Activated CD4-positive, alpha-beta T cell treated with anti-CD3 and anti-CD28 coated beads for 36 hours (primary cell): ENCODE measurements at places on chromosomes 3 and 15. TPM values are rescaled to one million over a fixed set of nuclear protein-coding genes. Genes with fewer than 3 reads are reported as not detected.

DNA sequence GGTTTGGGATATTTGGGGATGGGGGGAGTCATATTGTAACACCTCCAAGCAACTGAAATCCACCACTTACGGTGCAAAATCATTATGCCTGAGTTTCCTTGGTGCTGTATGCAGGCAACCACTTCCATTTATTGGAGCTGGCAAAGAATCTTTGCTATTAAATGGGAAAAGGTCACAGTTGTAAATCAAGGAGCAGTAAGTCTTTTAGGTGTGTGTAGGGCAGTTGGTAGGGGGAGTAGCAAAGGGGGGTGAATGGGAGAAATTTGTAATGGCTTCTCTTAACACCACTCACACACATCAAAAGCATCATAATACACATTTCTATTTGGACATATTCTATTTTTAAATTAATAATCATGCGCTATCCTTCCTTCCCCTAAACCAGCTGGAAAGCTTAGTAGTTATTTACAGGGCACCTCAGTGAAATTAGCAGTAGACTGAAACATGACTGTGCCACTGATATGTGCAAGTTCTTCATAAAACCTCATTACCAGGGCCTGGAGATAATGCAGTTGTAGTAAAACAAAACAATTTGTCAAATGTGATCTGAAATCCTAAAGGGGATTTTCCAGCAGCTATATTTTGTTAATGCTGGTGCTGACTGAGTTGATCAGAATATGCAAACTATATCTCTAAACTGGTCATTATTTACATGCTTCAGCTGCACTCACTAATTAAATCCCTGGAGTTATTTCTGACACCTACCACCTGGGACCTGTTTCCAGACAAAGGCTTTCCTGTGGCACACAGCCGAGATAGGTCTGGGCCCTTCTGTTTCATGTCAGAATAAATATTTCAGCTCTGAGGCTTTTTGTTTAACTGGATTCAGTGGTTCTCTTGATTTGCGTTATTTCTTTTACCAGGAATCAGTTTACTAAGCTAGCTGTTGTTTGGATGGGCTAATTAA lies 90.1 kb downstream of the B3GALNT1 start:
- no peak for DNase-seq

GRCh38 chr15:31396881-31397560 lies 70.4 kb downstream of the KLF13 start:
- no peak for DNase-seq

DNA sequence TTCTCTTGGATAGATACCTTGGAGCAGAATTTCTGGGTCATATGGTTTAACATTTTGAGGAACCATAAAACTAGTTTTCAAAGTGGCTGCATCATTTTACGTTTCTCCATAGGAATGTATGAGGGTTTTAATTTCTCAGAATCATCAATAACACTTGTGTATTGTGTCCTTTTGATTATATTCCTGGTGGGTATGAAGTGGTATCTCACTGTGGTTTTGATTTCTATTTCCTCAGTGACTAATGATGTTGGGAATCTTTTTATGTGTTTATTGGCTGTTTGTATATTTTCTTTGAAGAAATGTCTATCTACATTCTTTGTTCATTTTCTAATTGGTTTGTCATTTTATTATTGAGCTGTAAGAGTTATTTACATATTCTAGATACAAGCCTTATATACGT lies 28.8 kb downstream of the CDIN1 start:
- no peak for DNase-seq

- no peak for DNase-seq
These were observed 304.6 kb downstream of the NAALADL2 start for GRCh38 chr3:175163686-175164085.

GRCh38 chr3:140708815-140709214 lies 31.0 kb downstream of the TRIM42 start:
- no peak for DNase-seq

GRCh38 chr3:150062492-150062891 lies 91.8 kb upstream of the PFN2 start:
- no peak for DNase-seq

DNA sequence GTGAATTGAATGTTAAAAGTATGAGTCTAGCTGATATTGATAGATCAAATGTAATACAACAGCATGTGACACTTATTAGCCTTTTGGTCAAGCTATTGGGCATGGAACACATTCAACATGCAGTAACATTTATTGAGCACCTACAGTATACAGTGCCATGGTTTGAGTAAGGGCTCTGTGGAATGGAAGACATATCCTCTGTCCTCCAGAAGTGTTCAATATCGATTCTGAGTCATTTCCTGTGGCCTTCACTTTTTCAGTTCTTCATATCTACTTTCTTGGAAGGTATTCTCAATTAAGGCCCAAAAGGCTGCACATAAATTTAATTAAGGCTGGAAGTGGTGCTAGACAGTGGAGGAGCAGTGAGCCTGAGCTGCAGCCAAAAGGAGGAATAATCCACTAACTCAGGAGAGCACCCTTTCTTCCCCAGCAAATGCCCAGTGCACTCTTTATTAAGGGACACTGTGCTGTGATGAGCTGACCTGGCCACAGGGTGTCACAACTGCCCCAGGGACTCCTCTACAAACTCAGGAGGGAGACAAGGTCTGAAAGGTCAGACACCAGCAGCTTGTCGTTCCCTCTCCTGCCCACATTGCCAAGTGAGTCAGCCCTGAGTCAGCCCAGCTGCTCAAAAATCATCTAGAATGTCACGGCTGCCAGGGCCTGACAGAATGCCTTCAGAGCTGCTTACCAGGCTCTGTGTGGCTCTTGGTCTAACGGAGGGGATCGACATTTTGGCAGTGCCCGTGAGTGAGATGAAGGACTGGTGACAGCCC lies 544.8 kb downstream of the AGBL1 start:
- peak; percentile 90 for DNase-seq

DNA sequence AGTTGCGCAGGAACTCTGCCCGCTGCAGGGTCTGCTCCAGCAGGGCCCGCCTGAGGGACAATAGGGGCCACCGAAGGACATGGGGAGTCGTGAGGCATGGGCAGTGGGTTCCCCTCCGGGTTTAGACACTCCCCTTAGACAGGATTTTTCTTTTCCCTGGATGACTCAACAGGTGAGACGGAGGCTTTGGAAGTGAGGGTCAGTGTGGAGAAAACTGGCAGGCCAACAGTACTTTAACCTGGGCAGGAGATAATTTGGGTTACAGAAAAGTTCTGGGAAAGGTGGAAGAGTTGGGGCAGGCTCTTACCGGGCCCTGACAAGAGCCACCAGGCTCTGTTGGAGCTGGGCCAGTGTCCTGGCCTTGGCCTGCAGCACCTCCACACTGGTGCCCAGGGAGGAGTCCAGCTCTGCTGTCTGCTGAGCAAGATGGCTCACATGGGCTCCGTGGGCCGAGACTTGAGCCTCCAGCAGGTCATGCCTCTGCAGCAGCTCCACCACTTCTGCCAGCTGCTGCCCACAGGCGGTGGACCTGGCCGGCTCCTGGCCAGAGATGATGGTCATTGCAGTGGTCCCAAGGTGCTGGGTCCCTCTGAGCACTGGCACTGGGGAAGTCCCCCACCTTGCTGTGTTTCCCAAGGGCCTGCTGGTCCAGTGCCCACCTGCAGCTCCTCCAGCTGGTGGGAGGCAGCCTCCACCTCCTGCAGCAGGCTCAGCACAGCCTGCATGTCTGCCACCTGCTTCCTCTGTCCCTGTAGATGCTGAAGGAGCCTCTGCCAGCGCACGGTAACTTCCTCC lies 11.0 kb downstream of the SPTBN5 start:
- DNase-seq, result no peak

DNA sequence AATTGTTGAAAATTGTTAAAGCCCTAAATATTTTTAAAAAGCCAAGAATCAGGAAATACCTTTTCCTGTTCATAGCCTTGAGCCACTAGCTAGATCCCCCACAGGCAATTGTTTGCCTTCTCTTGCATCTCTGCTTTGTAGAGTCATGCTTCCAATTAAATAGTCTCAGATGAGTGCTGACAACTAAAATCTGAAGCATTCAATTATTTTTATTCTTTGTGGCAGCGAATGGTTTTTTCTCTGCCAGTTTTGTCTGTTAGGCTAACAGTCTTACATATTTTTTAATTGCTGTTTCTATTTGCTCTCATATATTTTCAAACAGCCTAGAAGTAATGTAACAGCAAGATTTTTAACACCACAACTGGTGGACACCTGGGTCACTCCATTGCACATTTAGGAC lies 277.1 kb upstream of the GBE1 start:
- no peak for DNase-seq

DNA sequence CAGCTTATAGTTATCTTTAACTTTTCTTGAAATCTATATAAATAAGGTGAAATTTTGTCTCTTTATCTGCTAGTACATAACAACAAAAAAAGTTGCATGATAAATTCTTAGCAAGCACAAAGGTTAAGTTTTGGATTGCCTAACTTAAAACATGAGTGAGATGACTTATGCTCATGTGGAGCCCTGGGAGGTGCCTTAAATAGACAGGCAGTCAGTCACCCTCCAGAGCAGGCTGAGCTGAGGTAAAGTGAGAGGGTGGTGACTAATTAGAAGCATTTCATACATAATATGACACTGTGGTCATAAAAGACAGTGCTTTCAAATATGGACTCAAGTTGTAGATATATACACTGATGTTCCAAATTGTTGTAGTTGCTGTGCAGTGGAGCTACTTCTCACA lies 14.6 kb upstream of the MME start:
- DNase-seq, result peak; percentile 20

DNA sequence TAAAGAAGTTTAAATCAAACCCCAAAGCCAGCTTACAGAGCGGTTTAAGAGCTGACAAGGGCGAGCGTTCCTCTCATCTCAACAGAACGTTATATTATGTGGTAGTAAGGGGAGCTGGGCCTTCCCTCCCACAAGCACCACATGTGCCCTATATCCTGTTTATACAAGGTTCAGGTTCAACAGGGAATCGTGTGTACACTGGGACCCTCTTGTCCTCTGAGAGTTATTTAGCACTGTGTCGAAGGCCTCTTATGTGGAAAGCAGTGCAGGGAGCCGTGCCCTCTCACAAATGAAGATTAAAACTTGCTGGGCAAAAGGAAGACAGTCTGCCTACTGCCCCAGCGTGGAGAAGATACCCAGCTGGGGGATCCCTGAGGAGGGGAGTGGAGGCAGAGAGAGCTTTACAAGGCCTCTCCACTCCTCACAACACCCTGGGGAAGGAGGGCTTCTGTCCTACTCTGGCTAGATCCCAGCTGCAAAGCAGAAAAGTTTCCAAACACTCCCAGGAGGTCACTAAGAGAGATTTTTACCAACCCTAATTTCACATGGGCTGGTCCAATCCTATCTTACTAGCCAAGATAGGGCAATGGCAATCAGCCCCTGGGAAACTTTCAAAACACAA lies 2.9 kb downstream of the TLE3 start:
- DNase-seq, result no peak

DNA sequence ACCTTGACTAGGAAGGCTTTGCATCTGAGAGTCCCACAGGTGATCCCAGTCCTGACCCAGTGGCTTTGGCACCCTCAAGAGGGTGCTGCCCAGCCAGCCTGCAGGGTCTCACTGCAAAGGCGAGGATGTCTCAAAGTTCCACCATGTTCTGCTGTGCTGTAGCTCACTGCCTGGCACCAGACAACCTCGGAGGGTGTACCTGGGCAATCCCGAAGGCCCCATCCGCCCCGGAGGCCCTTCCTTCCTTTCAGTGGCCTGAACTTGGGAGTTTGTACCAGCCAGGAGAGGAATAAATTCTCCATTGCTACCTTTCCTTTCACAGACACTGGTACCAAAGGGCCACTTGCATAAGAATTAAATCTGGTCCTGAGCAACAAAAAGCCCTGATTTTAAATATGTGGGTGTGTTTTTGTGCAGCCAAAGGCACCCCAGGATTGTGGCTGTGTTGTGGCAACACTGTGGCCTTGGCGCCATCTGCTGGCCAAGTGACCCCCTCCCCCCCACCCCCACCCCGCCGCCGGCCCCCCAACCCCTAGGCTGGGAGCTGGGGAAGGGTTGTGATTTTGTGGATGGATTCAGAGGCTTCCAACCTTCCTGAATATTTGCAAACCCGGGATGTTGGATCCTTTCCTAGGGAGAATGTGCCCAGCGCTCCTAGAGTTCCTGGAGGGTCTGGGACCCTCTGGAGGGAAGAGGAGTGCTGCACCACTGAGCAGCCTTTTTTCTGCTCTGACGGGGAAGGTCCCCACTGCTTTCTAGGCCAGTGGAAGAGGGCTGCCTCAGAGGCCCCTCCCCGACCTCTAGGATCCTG lies 9.7 kb upstream of the PTPN23 start:
- peak; percentile 69 for DNase-seq

DNA sequence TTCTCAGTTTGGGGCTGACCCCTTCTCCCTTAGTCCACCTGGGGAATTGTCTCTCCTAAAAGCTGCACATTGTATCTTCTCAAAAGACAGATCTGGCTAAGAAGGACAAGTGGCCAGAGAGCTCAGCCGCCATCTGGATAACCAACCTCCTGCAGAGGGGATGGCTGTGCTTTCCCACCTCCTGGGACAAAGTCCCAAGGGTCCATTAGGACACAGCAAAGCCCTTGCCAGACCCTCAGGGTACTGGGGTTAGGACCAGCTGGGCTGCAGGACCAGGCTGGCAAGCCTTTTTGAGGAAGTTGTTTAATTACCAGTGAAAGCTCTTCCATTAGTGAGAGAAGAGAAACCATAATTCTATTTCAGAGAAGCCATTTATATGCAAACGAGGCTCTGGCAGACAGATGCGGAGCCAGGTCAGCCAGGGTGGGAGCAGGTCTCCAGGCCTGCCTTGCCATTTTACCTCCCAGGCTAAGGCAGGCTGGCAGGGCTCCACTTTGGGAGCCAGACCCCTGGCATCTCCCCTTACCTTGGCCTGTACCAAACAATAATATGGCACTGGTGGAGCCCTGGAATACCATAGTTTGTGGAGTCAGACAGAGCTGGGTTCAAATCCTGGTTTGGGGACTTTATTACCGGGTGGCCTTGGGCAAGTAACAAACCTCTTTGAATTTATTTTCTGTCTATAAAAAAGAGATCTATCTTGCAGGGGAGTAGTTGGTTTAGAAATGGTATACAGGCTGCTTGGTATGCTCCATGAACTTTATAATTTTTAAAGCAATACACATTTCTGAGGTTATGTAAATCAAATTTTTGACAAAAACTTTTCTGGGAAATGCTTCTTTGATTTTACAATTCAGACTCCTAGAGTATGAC lies 17.9 kb downstream of the SHF start:
- DNase-seq, result no peak

DNA sequence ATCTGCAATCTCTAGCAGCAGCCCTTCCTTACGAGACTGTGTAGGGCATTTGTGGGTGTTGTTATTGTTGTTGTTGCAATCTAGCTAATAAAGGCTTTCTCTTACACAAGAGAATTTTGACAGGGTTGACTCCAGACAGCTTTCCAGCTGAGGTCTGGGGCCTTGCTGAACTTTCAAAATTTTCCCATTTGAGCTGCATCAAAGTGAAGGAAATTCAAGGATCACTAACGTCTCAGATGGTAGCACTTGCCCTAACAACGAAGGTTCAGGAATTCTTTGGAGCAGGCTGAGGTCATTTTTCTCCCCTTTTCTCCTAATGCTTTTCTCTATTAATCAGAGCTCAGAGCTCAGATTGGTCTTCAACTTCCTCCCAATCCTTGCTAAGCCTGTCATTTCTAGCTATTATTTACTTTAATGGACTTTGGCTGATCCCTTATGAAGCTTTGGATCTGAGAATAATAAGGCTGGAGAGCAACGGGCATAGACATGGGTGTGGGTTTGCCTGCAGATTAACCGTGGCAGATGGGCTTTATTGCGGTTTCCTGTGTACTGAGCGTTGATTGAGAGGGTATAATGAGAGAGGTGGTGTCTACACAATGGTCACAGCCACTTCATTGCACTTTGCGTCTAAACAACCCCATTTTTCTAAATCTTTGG lies 614.0 kb upstream of the AGTR1 start:
- DNase-seq, result no peak

Gene AHSG
- not detected for total RNA-seq

GRCh38 chr3:60461267-60461666 lies 790.0 kb downstream of the FHIT start:
- no peak for DNase-seq

- DNase-seq, result no peak
These were observed 27.4 kb upstream of the ATP10A start for GRCh38 chr15:25890529-25890928.
